ENCODE measurements at places on chromosomes 13 and 19. TPM values are rescaled to one million over a fixed set of nuclear protein-coding genes. Genes with fewer than 3 reads are reported as not detected.

Gene ZSCAN4
- total RNA-seq: not detected

- no peak for DNase-seq
Observed at GRCh38 chr13:110109140-110109783, 197.7 kb downstream of the COL4A1 start.

Gene ZNF580
- total RNA-seq: 5.6 TPM

Gene PRKD2
- total RNA-seq: 12.2 TPM

DNA sequence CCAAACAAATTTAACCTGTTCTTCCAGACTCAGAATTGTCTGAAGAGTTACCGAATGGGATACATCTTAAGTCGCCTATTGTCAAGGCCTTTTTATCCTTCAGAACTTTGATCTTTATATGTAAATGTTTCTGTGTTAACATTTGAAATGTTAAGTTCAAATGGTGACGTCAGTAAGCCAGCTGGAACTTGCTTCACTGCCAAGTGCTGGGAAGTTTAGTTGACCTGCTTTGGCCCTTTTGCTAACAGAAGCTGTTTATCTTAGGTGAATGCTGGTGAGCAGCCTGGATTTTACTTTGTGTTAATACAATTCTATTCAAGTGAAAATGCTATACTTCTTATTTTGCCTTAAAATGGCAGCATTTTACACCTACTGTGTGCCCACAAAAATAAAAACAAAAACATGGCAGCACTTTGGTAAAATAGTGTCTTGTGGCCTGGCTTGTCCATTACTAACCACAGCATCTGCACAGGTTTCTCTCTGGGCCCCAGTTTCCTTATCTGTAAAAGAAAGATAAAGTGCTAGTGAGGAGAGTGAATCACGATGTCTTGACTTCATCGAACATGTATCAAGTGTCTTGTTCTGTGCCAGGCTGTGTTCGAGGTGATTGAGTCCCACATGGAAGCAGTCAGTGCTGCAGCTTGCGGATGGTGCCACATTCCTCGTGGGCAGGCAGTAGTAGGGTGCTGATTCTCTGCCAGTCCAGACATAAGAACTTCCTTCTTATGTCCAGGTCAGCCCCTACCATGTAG is 2.2 kb downstream of the NAXD start:
- DNase-seq: peak; percentile 98

Gene GDF15
- 49.9 TPM for total RNA-seq

Gene ZNF528
- 21.3 TPM for total RNA-seq

DNA sequence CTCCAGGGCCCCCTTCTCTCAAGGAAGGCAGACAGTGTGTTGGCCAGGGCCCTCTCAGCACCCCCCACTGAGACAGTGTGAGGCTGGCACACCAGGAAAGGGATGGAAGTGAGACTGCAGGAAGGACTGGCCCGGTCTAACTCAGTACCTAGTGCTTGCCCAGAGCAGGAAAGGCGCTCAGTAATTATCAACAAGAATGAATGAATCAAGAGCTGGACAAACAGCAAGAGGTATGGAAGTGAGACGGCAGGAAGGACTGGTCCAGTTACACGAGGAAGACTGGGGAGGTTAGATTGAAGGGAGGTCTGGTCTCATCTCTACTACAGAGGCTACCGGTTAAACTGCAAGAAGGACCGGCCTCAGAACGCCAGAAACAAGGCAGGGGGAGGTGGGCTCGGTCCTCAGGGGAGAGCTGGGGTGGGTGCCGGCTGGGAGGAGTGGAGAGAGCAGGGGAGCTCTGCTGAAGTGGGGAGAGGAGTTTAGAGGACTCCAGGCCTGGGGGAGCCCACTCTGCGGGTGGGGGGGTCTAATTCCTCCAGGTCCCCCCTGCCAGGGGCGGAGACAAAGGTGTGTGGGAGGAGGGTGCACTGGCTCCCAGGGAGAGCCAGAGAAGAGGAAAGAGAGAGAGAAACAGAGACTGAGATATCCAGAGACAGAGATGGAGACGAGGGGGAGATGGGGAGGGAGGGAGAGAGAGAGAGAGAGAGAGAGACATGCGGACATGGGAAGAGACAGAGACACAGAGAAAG is 1.1 kb downstream of the SLC8A2 start:
- no peak for DNase-seq

Data from fibroblast of villous mesenchyme (primary cell).